Smooth muscle cell of the brain vasculature (primary cell): ENCODE measurements at places on chromosomes 2 and 18.

DNA sequence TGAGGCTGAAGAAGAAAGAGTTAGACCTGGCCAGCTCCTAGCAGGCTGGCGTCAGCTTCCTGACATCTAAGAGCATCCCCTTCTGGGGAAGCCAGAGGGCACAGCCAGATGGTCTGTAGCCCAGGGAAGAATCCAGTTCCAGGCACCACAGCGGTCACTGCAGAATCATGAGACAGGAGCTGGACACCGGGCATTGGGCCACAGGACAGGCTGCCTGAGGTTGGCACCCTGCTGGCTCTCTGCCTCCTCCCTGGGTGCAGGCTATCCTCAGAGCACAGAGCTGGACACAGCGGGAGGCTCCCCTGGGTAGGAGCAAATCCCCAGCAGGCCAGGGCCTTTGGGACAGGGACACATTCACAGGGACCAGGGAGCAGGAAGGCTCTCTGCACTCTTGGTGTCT, 19.8 kb upstream of the ATOH8 start:
- no peak for DNase-seq

- DNase-seq = no peak
Measured at GRCh38 chr2:33241581-33241980, 234.9 kb upstream of the RASGRP3 start.

DNA sequence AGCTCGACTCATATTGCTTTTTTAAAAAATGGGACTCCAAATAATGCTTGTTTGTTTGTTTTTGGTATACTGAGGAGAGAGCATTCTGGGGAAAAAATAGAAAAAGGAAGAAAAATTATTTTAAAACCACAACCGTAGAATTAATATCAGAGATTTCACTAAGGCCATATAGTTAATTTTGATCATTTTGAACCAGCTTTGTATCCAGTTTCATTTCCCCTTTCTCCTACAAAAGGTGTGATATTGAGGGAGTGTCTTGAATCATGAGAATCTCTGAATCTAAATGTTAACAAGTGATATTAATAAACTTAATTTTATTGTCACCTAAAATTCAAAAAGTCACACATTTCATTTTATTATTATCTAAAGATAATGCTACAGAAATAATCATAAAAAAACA, 198.5 kb upstream of the GALNT5 start:
- DNase-seq = no peak

- DNase-seq = no peak
Measured at GRCh38 chr2:206245265-206245672, 29.2 kb upstream of the ZDBF2 start.

GRCh38 chr18:48815179-48815515, 135.6 kb downstream of the SMAD7 start:
- DNase-seq = no peak

DNA sequence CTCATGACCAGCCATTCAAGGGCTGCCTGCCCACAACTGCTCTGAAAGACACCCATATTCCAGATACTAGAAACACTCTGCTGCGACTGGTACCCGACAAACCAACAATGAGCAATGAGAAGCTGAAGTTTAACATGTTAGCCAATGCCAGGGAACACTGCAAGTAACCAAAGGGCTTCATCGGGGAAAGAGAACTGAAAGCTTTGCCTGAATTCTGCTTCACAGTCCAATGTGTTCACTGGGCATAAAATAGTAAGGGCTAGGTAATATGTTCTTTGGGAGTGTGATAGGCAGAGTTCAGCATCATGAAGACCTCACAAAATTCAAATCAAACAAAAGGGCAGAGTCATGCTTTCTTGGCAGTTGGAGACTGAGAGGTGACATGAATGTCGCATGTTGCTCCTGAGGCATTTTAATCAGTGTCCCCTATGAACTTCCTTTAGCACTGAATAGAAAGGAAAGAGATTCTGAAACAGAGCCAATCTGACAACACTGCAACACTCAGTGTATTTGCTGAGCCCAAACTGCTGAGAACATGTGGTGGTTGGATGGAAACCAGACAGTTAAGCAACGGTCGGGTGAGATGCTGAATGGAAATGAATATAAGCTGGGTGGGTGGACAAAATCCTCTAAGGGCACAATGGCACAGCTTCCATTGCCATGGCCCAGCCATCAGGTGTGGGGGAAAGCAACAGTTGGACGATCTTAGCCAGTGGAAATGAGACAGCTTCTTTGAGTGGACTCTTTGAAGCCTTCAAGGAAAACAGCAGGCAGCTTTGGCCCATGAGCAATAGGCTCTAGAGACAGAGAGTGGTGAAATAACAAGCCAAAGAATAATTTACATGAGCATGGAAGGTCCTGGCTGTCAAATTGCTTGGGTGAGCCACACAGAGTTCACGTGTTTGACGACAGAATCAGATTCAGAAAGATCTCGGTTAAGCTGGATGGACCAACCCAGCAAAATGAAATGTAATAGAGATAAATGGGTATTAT, 277.5 kb downstream of the AFF3 start:
- no peak for DNase-seq

- no peak for DNase-seq
Measured at GRCh38 chr2:59276033-59276432, 1034.9 kb upstream of the FANCL start.

GRCh38 chr2:159863526-159864160, 65.6 kb upstream of the CD302 start:
- DNase-seq = no peak

DNA sequence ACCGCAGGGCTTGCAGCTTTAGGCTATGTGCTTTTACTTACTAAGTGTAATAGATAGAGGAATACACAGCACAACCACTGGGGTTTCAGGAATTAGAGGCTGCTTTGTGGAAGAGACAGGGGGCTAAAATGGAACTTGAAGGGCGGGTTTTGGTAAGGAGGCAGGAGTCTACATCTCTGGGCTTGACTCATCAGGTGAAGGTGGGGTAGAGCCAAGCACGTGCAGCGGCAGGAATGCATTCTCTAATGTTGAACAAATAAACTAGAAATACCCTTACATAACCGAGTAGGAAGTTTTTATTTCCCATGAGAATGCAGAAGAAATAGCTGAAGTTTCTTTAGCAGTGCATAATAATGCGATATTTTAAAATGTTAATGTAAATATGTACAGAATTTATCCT, 673.8 kb upstream of the SALL3 start:
- DNase-seq = no peak

- no peak for DNase-seq
Measured at GRCh38 chr18:22813648-22814328, 119.3 kb upstream of the RBBP8 start.

- DNase-seq = no peak
Measured at GRCh38 chr2:17815468-17816184, 634 bp upstream of the MSGN1 start.

GRCh38 chr2:11540148-11540995, 6.5 kb downstream of the GREB1 start:
- DNase-seq = no peak

DNA sequence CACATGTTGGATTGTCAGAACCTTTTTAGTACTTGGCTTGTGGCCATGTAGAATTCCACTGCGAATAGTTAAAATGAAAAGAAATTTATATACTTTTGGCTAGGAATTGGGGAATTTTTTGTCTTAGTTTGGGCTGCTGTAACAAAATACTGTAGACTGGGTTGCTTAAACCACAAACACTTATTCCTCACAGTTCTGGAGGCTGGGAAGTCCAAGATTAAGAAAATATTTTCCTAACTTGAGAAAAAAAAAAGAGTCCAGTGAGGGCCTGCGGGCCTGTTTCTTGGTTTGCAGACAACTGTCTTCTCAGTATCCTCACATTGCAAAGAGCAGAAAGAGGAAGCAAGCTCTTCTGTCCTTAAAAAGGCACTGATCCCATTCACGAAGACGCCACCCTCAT, 81.9 kb downstream of the CD226 start:
- DNase-seq = no peak

GRCh38 chr2:219969508-219969907, 342.1 kb downstream of the SLC4A3 start:
- no peak for DNase-seq

DNA sequence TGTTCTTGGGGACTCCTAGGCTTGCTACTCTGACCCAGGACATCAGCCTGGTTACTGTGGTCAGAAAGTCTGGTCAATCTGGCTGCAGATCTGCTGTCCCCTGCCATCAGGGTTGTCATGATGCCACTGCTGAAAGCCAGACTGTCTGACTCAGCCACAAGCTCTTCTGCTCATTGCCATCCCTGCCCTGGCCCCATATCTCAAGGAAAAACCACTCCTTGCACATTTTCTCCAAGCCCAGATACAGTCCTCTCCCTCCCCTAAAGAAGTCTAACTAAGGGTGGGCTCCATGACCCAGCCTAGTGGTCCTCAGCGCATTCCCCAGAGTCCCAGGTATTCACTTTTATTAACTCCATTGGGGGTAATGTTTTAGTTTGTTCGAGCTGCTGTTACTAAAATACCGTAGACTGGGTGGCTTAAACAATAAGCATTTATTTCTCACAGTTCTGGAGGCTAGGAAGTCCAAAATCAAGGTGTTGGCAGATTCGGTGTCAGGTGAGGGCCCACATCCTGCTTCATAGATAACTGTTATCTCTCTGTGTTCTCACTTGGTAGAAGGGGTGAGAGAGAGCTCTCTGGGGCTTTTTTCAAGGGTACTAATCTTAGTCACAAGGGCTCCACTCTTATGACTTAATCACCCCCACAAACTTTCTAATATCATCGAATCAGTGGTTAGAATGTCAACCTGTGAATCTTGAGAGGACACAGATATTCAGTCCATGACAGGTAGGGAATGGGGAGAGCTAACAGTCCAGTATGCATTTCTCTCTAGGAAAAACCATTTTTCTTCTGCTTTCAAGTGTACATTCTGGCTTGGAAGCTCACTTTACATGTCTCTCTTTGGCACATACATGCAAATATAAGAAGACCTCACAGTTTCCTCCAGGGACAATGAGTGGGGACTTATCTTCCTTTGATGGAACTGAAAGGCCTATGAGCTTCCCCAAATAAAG, 94.8 kb upstream of the CXCR4 start:
- no peak for DNase-seq

GRCh38 chr18:45201029-45201428, 414.2 kb upstream of the SLC14A2 start:
- DNase-seq = no peak

GRCh38 chr2:3211256-3212060, 166.2 kb downstream of the EIPR1 start:
- no peak for DNase-seq

GRCh38 chr2:113910967-113911678, 21.2 kb downstream of the ACTR3 start:
- no peak for DNase-seq
